ENCODE measurements at places on chromosomes 6 and 20.

GRCh38 chr6:137816688-137817618 lies 50.1 kb upstream of the TNFAIP3 start:
- no peak for DNase-seq

DNA sequence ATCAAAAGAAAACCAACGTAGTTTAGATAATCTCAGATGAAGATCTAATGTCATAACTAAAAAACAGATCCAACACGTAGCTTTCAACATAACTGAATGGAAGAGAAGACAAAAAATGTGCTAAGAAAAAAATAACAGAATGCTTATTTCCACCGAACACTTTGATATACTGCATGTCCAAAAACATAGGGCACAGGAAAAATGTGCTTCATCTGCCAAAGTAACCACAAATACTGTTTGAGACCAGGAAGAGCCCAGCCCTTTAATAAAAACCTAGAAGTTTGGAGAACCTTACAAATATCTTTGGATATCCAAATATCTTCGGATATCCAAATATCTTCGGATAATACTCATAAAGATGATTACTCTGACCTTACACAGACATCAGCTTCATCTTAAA lies 19.8 kb downstream of the LAMA4 start:
- no peak for DNase-seq

DNA sequence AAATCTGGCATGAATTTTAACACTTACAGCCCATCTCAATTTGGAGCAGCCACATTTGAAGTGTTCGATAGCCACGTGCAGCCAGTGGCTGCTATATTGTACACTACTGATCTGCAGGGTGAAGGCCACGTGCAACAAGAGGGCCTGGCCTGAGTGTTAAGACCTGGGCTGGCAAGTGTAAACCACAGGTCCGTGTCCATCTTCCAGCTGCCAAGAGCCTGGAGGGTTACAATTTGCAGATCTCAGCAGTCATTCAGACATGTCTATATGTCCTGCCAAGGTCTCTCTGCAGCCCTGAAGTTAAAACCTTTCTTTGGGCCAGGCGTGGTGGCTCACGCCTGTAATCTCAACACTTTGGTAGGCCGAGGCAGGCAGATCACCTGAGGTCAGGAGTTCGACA lies 14.1 kb downstream of the SGK2 start:
- no peak for DNase-seq

- DNase-seq, result no peak
These were observed 87.7 kb downstream of the SGK1 start for GRCh38 chr6:134230087-134230700.

DNA sequence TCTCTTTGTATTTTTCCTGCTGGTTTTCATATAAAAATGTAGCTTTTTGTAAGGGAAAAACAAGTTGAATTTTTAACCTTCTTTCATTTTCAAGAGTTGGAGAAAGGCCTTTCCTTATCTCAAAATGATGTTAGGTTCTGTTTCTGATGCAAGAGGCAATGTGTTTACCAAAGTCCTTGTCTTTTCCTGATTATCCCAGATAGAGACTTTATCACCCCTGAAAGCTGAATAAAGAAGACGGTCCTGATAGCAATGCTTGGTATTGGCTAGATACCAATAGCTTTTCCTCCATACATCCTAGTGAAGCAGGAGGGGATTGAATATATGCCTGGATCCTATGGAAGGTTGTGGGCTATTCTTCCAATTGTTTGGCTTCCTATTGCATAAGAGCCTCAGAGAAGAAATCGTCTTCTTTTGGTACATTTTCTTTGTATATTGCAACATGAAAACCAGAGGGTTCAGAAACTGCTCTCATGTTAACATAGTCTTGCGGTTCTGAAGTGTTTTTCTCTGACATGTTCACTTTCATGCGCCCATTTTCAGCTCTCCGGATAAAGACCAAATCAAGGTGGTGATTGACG lies 5.5 kb downstream of the PNLDC1 start:
- no peak for DNase-seq

GRCh38 chr6:135006386-135006914 lies 48.2 kb downstream of the HBS1L start:
- no peak for DNase-seq

GRCh38 chr6:142470421-142470820 lies 168.6 kb downstream of the ADGRG6 start:
- DNase-seq, result no peak

DNA sequence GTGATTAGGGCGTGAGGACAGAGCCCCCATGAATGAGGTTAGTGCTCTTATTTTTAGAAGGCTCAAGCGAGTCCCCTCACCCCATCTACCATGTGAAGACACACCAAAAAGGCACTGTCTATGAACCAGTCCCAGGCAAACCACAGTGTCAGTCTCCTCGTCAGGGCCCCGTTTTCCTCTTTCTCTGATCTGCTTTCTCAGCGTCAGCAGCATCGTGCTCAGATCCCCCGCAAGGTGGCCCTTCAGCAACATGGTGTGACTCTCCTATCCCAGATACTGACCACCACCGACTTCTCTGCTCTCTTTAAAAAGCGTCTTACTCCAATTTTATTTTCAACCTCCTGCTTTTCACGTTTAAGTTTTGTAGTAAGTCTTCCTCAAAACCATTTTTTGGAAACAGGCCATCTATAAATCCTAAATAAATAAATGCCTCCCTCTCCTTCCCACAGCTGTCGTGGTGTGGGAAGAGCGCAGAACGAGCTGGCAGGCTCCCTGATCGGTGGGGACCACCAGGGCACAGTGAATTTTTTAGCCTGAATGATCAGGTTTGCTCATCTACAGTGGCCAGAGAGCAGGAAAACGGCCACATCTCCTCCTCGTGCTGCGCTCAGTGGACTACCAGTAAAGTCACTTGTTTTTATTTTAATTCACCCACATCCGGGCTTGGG lies 113.1 kb downstream of the BMP7 start:
- no peak for DNase-seq

GRCh38 chr6:161318456-161318855 lies 44.6 kb upstream of the AGPAT4 start:
- no peak for DNase-seq

All from stimulated activated naive CD4-positive, alpha-beta T cell treated with Interleukin-2 at 50 U/mL for 16 hours (primary cell).